NCI-H2171 treated with DMSO at 0.1 percent for 48 hours (cell line): ENCODE measurements at places on chromosomes 7 and 10.

- no peak for DNase-seq
Observed at GRCh38 chr7:148382596-148382995, 208.0 kb upstream of the C7orf33 start.

GRCh38 chr10:79488336-79488735 lies 24.0 kb upstream of the EIF5AL1 start:
- DNase-seq = no peak

DNA sequence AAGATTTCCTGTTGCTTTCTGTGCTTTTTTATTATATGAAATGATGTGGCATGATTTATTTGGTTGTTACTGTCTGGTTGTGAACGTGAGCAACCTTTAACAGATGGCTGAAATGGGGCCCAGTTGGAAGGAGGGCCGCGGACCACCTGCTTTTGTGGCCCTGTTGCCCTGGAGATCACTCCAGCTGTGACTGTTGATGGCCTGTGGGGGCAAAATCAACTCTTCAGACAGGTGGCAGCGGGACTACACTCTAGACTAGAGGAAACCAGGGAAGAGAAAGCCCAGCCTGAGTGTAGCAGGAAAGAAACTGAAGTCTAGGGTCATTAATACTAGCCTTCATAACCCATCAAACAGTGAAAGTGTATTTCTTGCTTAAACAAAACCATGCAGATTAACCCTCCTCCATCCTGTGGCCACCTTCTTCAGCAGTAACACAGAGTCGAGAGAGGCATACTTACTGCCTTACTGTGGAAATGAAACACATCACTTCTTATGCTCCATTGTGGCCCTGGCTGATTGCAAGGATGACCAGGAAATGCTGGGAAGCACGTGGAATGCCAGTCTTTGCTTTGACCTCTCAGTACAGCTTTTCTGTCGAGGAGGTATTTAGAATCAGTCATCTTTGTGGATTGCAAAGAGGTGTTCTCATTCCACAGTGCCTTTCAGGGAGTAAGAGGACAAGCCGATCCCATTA lies 80.5 kb downstream of the CCNY start:
- DNase-seq = peak; percentile 90

GRCh38 chr7:16397501-16398145 lies 23.7 kb downstream of the CRPPA start:
- no peak for DNase-seq

DNA sequence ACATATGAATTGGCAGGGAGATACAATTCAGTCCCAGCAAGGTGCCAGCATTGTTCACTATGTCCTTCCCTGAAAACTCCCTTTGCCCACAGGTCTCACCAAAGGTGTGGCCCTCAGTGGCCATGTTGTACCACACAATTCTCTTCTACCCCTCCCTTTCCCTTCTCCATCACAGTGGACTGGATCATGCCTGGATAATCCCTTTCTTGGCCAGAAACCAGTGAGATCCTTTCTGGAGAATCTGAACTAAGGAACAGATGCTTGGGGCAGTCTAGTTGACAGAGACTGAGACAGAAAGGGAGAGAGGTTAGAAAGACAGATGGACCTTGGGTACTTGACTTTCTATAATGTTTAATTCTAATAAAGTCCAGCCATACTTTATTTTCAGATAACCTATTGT lies 9.5 kb downstream of the NMT2 start:
- no peak for DNase-seq
